ENCODE measurements at places on chromosomes 11 and 22.

DNA sequence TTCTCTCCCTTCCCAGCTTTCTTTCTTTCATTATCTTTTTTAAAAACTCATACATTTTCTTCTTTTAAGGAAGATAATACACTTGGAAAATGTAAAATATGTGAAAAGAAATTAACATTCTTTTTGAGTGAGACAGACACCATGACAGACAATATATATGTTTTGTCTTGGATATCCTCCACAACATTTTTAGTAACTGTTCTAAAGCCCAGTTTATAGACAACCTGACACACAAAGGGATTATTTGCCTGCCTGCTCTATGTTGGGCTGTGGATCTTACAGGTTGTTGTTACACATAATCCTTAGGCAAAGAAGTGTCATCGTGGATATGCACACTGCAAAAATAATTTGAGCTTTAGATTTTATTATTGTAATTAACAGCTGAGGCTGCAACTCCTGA is 301.4 kb upstream of the PDGFD start:
- DNase-seq = no peak

DNA sequence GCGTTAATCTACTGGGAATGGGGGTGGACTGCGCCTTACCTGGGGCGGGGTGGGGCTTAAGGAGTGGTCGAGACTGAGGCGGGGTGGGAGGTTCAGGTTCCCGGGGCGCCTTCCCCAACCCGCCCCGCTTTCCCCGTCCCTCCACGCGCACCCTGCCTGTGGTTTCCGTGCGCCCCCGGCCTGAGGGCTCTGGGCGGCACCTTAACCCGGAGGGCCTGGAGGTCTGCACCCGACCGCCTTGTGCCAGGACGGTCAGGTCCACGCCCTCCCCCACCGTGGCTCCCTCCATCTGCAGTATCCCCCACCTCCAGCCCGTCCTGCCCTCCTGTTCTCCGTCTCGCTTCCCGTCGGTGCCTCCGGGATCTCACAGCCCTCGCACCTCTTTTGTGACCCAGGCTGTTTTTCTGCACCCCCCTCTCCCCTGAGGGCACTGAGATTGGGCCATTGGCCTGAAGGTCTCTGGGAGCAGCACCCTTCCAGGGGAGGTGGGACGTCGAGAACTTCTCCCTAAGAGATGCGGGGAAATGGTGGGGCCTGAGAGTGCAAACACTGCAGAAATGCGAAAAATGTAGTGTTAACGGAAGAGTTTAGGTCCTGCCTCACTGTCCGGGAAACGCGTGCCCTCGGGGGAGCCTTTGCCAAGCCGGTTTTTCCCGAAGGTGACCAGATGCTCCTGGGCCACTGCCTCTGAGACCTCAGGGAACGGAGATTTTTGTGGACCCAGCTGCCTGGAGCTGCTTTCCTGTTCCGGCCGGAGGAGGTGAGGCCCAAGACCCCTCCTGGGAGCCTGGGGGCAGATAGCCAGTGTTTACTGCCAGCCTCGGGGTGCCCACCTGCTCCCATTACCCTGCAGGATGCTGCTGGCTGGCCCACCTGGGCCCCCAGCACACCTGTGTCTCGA is 1.2 kb upstream of the ASCL2 start:
- DNase-seq = no peak

- no peak for DNase-seq
Observed at GRCh38 chr11:44595964-44596381, 30.5 kb downstream of the CD82 start.

DNA sequence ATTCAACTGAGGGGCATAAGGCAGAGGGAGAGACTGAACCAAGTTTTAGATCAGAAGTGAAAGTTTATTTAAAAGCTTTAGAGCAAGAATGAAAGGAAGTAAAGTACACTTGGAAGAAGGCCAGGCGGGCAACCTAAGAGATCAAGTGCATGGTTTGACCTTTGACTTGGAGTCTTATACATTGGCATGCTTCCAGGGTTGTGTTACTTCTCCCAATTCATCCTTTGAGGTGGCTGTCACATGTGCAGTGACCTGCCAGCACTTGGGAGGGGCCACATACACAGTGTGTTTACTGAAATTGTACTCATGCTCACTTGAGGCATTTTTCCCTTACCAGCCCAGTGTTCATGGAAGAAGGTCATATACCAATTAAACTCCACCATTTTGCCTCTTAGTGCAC is 30.4 kb downstream of the CYP2R1 start:
- no peak for DNase-seq

DNA sequence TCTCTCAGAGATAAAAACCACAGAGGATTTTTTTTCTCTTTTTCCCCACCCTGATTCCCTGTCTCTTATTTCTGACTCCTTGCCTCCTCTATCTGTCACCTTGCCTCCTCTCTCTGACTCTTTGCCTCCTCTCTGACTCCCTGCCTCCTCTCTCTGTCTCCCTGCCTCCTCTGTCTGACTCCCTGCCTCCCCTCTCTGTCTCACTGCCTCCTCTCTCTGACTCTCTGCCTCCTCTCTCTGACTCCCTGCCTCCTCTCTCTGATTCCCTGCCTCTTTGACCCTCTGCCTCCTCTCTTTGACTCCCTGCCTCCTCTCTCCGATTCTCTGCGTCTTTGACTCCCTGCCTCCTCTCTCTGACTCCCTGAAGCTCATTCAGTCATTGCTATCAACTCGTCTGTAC is 3.1 kb downstream of the RASD2 start:
- no peak for DNase-seq

DNA sequence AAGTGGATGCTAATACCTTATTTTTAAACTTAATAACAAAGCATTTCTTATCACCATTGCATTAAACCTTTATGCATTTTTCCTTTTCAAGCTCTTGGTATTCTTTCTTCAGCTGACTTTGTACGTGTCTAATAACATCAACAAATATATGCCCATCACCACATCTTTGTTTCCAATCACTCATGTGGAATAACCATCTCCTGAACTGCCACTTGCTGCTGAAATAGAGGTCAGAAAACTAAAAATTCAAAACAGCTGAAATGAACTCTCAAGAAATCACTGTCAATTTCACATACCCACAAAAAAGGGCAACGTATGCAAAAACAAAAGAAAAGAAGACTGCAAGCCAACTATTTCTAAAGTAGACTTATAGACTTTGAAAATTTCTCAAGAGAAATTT is 7.4 kb downstream of the MSANTD4 start:
- no peak for DNase-seq

GRCh38 chr22:47281126-47282106 is 519.0 kb downstream of the TBC1D22A start:
- DNase-seq = no peak

DNA sequence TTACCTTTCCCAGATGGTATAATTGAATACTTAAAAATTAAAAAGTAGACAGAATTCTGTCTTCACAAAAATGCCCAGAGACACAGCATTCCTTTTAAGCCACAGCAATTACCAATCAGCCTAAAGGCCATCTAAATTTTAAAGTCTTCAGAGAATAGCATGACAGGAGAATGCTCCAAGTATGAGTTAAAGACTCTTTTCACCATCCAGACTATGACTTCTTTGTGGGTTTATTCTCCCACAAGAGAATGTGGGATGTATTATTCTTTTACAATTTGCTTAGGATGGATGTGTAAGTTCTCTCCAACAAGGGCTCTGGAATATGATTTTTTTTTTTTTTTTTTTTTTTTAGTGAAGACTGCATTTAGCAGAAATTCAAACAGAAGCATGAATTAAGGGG is 249.9 kb downstream of the TTC28 start:
- DNase-seq = no peak

- no peak for DNase-seq
Observed at GRCh38 chr22:25153961-25154666, 45.5 kb upstream of the CRYBB3 start.

DNA sequence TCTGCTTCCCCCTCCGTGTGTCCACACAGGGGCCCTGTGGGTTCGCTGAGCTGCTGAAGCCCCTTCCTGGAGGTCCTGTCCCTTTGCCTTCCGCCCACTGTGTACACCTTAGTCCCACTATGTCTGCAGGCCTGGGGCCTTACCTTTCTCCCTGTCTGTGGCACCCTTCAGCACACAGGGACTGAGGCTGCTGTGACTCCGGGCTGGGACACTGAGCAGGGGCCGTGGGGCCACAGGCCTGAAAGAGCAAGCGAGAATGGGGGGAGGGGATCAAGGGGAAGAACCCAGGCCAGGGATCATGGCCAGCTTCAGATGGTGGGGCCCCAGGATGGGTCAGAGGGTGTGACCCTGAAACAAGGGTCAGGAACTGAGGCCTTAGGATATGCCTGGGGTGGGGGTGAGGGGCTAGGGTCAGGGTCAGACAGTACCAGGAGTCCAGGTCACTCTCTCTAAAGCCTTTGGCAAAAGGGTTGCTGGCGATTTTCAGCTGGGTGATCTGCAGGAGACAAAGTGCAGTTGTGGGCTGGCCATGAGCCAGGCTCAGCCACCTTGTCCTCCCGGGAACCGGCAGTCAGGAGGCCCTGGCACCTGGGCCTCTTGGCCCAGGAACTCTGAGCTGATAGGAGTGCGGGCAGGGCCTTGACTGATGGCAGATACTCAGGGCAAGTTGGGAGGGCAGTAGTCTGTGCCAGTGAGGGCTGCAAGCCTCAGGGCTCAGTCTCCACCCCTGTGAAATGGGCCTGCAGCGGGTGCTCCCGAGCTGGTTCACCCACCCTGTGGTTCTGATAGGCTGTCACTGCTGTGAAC is 2.6 kb upstream of the NUDT8 start:
- no peak for DNase-seq

DNA sequence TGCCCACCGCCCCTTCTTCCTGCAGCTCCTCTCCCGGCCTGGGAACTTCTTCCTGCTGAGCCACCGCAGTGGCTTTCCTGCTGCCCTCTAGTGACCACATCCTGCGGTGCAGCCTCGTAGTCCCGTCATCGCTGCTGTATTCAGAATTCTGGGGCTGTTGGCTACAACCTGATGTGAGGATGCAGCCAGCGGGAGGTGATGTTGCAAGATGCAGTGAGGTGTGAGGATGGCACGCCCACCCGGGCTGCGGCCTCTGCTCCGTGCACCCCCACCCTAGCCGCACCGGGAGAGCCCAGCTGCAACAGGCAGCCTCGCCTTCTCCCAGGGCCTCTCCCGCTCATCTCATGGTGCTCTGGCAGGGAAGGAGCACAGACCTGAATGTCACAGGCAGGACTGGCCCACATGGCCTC is 10.1 kb downstream of the CHST1 start:
- peak; percentile 58 for DNase-seq

DNA sequence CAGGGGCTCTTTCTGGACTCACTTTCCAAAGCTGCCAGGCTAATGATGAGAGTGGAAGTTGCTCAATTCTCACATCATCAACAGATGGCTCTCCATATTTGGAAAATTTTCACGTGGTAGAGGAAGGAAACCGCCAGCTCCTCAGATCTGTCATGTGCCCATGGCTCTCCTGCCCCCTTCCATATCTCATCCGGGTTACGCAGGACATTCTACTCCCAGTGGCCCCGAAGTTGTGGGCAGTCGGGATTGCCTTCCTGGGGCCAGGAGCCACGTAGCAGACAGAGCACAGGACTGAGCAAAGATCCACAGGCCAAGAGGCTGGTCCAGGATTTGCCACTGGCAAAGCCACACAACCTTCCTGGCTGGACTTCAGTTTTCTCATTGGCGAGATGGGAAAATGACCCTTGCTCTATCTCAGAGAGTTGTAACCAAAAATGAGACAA is 38.8 kb downstream of the RPUSD4 start:
- no peak for DNase-seq

GRCh38 chr22:29617922-29618629 is 14.6 kb downstream of the NF2 start:
- DNase-seq = peak; percentile 49

- DNase-seq = no peak
Observed at GRCh38 chr11:39249566-39250365, 2209.7 kb downstream of the LRRC4C start.

GRCh38 chr11:46555267-46556054 is 38.4 kb downstream of the AMBRA1 start:
- DNase-seq = peak; percentile 37

DNA sequence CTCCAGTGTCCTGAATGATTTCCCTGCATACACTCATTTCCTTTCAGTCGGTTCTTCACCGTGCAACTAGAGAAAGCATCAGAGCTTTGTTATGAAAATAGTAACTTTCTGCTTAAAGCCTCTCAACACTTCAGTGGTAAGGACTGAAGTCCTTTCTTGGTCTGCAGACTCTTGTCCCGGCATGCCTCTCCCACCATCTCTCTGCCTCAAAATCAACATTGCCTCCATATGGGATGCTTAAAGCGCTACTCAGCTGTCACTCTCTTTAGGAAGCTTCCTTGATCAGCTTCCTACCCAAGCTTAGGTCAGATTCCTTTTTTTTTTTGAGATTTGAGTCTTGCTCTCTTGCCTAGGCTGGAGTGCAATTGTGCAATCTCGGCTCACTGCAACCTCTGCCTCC is 36.7 kb downstream of the APLP2 start:
- DNase-seq = no peak

GRCh38 chr11:67495234-67496005 is 9.7 kb downstream of the PITPNM1 start:
- DNase-seq = no peak

DNA sequence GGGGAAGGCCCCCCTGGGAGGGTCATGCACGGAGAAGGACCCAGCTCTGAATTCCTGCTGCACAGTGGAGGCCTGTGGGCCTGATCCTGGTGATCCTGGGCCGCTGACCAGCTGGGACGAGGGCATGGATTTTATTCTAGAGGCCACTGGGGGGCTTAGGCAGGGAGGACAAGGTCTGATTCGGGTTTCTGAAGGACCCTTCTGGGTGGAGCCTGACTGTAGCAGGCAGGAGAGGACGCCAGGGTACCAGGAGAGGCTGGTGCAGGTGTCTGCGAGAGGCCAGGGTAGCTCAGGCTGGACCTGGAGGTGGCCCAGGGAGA is 31.3 kb downstream of the MPPED1 start:
- no peak for DNase-seq

- no peak for DNase-seq
Observed at GRCh38 chr22:18012531-18012930, 11.8 kb downstream of the MICAL3 start.

GRCh38 chr22:39994566-39995392 is at the start of gene FAM83F:
Gene FAM83F, plus strand, starts transcription at chr22:39994954. Its CDS starts 89 bp downstream, at chr22:39995043.
- DNase-seq = no peak

- no peak for DNase-seq
Observed at GRCh38 chr11:106691807-106692365, 326.4 kb downstream of the GUCY1A2 start.

Data from activated CD4-positive, alpha-beta T cell treated with anti-CD3 and anti-CD28 coated beads, Interleukin-2, amount 50 U/mL, for 16 hours (primary cell).